ENCODE measurements at places on chromosomes 6 and 20.
A peak's percentile ranks its signal among the peaks of the same experiment; 100 is the strongest.

- peak; percentile 73 for DNase-seq
These were observed at the start of gene PM20D2 for GRCh38 chr6:89145956-89146717. PM20D2 (plus strand) TSS chr6:89146055; CDS start chr6:89146145, 90 bp downstream.

DNA sequence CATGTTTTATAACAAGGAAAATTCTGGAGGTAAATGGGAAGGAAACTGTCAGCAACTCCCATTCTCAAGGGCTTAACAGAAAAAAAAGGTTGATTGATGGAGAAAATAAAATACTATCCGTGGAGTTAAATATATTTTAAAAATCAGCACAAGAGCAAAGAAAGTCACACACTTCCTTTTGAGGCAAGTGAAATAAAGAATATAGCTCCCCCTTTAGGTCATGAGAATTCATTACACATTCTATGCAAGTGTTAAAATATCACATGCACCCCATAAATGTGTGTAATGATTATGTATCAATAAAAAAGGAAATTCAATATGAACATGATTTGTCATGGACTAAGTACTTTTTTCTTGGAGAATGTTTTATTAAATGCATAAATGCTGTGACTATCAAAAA is 349.2 kb downstream of the TPBG start:
- no peak for DNase-seq

GRCh38 chr20:46286382-46286781 is 21.9 kb downstream of the CDH22 start:
- DNase-seq, result no peak

- no peak for DNase-seq
These were observed 381 bp upstream of the BICRAL start for GRCh38 chr6:42781546-42781795.

DNA sequence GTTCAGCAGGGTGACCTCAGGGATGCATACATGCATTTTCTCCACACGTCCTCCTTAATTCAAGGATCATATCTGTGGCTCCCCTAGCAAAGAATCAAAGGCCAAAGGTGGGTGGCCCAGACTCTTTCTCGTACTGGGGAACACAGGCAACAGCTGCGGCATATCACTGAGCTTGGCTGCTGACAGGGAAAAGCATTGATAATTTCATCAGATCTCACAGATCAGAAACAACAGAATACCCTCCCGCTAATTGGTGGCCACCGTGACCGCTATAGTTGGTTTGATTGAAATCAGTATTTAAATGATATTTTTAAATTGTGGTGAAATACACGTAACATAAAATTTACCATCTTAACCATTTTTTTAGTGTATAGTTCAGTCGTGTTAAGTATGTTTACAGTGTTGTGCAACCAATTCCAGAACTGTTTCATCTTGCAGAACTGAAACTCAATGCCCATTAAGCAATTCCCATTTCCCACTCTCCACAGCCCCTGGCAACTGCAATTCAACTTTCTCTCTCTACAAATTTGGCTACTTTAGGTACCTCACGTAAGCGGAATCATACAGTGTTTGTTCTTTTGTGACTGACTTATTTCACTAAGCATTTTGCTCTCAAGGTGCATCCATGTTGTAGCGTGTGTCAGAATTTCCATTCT is 74.7 kb upstream of the TMEM170B start:
- no peak for DNase-seq

DNA sequence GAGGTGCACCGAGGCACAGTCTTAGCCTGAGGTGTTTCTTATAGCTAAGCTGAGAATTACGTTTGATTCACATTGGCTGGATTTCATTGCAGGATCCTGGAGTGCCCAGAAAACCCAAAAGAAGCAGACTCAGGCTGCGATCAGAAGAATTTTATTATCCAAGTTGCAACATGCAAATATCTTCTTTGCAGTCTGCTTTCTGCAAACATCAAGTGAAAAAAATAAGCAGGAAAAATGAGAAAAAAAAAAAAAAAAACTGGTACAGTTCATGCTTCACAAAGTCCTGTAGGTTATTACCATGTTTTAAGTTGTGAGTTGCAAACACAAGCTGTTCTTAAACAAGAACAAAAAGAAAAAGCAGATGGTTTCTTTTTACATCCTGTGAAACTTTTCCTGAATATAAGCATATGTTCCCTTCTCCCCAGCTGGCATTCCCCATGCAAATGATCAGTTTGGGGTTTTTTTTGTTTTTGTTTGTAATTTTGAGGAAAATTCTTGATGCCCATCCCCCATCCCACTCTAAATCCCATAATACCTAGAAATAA is 349.0 kb downstream of the CBLN4 start:
- DNase-seq, result no peak

DNA sequence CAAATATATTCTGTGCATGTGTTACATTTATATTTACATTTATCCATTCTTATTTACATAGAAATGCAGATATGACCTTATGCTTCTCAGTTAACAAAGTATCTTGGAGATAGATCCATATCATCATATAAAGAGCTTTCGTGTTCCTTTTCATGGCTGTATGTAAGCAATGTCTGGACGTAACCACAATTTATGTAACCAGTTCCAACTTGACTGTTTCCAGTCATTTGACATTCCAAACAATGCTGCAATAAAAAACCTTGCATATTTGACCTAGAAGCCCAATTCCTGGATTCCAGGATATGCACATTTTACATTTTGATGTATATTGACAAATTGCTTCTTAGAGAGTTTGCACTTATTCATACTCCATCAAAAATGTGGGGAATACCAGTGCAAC is 113.7 kb upstream of the F13A1 start:
- DNase-seq, result no peak

DNA sequence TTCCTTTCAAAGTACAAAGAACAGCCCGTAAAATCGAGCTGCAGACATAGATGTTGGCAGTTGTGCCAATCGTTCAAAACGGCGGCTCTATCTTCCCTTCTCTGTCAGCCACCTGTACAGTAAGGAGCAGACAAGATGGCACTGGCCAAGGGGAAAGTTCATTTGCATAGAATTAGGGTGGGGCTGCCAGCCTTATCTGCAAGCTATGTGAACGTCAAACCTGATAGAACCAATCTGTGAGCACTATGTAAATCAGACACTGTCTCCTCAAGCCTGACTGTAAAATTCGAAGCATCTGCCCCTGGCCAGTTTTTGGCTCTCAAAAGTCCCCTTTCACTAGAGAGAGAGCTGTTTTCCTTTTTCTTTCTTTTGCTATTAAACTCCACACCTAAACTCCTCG is 374.5 kb downstream of the EPM2A start:
- DNase-seq, result no peak

DNA sequence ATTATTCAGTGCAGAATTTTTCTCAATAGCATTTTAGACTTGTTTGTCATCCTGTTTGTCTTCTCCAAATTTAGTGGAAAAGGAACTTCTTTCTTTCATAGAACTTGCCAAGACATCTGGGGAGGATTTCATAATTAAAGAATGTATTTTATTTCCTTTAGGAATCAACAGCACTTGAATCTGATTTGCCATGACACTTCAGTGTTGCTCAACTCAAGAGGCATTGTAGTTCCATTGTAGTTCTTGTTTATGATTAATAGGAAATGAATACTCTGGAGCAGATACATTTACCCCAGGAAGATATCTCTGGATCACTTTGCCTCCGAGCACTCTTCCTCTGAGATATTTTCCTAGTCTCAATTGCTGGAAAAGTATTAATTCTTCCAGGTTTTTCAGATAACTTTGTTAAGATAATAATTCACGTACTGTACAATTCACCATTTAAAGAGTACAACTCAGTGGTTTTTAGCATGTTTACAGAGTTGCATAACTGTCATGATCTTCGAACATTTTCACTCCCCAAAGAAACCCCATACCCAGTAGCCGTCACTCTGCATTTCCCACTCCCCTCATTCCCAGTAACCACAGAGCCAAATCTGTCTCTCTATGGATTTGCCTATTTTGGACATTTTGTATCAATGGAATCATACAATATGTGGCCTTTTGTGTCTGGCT is 29.7 kb downstream of the AKAP12 start:
- no peak for DNase-seq

- no peak for DNase-seq
These were observed 97.5 kb downstream of the ARHGAP18 start for GRCh38 chr6:129612440-129612839.

GRCh38 chr6:73690056-73690455 is 5.9 kb upstream of the CD109 start:
- DNase-seq, result no peak

GRCh38 chr6:33078919-33079521 is 3.2 kb downstream of the HLA-DPB1 start:
- DNase-seq, result no peak

DNA sequence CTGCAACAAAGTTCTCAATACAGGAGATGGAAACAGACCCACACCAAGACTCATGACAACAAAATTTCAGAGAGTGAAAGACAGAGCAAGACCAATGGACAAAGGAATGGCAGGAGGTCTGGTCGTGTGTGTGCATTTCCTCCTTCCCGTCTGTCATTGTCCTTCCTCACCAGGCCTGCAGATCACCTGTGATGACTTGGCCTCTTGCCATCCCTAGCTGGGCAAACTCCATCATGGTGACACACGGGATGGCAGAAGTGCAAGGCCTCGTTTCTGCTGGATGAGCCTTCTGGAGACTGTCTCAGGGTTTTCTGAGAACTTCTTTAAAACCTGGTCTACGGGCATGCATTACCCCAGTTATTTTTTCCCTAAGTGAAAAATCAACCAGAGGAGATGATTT is 49.2 kb downstream of the RPP21 start:
- DNase-seq, result no peak

DNA sequence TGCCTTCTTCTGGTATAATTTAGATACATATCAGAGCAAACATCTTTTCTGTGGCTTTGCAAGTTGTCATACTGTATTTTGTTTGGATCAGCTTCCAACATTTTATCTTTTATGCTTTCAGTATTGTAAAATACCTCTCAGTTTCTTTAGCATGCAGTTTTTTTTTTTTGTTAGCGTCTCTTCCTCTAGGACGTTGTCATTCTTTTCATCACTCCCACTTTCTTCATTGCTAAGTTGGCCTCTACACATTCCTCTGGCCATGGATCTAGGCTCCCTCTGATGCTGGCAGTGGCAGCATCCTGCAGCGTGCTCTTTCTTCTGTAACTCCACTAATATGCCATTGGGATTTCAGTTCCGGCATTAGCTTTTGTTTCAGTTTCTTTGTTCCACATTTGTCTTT is 21.7 kb downstream of the RPRD1B start:
- no peak for DNase-seq

DNA sequence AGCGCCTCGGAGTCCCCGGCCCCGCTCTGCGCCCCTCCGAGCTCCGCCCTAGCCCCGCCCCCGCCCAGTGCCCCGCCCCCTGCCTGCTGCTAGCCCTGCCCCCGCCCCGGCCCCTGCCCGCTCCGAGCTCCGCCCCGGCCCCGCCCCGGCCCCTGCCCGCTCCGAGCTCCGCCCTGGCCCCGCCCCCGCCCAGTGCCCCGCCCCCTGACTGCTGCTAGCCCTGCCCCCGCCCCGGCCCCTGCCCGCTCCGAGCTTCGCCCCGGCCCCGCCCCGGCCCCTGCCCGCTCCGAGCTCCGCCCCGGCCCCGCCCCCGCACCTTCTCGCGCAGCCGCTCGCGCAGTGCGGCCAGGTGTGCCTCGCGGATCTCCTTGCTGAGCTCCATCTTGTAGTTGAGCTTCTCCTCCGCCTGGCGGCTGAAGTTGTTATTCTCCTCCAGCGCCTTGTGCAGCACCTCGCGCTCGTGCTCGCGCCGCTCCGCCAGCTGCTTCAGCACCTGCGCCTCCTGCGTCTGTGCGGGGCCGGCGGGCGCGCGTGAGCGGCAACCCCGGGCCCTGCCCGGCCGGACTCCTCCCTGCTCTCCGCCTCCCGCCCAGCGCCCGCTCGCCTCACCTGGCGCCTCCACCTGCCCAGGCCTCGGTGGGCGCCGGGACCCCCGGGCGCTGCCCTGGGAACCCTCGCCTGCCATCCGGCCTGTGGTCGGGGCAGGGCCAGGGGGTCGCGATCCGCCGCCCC is 11.3 kb downstream of the STMN3 start:
- DNase-seq, result peak; percentile 92

- no peak for DNase-seq
These were observed 43.0 kb downstream of the BACH2 start for GRCh38 chr6:90253631-90254030.

- DNase-seq, result no peak
These were observed 13.6 kb upstream of the SASH1 start for GRCh38 chr6:148328876-148329555.

DNA sequence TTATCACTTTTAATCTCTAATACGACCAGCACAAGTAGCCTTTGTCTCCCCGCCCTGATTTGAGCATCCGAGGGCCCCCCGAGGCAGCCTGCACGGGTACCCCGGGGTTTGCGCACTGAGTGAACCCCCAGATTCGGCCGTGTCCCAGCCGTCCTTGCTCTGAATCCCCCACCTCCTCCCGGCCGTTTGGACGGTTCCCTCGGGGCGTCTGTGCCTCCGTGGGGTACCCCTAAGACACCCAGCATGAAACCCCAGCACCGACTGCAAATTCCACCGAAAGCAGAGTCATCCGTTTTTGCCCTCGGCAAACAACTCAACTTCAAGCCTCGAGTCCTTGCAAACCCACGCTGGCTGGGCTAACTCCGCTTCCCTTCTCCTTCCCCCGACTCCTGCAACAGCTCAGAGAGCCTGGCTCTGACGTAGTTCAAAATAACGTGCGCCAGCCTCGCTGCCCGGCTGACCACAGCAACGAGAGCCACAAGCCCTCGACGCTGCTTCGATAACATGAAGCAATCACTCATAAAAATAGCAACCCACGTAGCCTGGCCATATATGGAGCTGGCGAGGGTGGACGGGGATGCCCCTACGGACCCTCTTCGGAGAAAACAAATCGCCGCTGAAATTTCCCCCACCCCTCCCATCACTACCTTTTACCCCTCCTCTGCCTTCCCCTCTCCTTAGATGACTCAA is 764 bp upstream of the SNAP25 start:
- DNase-seq, result peak; percentile 78

DNA sequence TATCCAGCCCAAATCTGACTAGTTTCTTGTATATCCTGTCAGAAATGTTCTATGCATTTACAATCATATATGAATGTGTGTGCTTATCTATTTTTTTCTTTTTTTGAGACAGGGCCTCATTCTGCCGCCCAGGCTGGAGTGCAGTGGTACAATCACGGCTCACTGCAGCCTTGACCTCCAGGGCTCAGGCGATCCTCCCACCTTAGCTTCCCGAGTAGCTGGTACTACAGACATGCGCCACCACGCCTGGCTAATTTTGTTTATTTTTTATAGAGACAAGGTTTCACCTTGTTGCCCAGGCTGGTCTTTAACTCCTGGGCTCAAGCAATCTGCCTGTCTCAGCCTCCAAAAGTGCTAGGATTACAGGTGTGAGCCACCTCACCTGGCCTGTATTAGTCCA is 3.0 kb upstream of the RAB44 start:
- no peak for DNase-seq

DNA sequence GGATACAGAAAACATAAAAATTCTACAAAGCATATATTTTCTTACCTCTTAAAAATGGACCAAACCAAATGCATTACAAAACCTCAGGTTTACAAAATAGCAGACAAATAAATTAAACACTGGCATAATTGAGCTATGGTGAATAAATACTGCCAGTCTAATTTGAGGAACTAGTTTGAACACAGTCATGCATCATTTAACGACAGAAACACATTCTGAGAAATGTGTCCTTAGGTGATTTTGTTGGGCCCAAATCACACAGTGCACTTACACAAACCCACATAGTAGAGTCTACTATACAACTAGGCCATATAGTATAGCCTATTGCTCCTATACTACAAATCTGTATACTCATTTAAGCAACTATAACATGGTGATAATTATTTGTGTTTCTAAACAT is 215.6 kb downstream of the FOXC1 start:
- no peak for DNase-seq

Data from T-helper 2 cell treated with Interferon-gamma antibody and Interleukin-4, amounts not matched to agents 5 μg/mL and 100 μg/mL, for 36 hours (primary cell).